ENCODE measurements at places on chromosomes 7 and 10.
A peak's percentile ranks its signal among the peaks of the same experiment; 100 is the strongest.

- DNase-seq, result no peak
Observed at GRCh38 chr7:133339772-133340171, 86.9 kb downstream of the EXOC4 start.

- DNase-seq, result no peak
Observed at GRCh38 chr10:58473976-58474375, 38.7 kb upstream of the BICC1 start.

DNA sequence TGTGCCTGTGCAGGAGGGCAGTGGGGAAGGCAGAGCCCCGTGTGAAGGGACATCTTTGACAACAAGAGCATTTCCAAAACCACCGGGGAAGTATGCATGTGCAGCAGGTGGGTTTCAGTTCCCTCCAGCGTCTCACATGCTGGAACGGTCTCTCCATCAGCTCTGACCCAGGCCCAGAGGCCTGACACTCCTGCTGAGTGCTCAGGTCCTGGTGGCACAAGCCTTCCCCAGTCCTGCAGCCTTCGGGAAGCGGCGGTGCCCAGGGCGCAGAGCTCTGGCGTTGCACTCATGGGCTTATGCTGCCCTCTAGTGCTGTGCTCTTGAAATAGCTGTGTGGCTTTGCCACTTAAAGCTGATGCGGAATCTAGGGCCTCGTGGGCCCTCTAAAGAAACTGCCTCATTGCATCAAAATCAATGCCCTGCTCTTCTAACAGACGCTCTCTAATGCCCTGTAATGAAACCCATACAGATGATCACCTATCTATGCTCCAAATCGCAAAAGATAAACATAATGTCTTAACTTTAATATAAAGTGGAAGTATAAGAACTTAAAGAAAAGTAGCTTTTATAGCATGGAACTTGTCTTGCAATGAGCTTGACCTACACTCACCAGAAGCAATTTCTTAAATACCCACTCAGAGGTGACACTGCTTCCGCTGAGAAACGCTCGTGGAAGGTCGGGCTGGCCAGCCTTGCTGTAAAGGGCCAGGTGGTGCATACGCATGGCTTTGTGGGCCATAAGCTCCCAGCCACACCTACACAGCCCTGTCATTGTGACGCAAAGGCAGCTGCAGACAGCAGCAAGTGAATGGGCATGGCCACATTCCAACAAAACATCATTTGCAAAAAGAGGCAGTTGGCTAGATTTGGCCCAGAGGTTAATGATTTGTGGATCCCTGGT lies 38.6 kb downstream of the CLRN3 start:
- peak; percentile 1 for DNase-seq

DNA sequence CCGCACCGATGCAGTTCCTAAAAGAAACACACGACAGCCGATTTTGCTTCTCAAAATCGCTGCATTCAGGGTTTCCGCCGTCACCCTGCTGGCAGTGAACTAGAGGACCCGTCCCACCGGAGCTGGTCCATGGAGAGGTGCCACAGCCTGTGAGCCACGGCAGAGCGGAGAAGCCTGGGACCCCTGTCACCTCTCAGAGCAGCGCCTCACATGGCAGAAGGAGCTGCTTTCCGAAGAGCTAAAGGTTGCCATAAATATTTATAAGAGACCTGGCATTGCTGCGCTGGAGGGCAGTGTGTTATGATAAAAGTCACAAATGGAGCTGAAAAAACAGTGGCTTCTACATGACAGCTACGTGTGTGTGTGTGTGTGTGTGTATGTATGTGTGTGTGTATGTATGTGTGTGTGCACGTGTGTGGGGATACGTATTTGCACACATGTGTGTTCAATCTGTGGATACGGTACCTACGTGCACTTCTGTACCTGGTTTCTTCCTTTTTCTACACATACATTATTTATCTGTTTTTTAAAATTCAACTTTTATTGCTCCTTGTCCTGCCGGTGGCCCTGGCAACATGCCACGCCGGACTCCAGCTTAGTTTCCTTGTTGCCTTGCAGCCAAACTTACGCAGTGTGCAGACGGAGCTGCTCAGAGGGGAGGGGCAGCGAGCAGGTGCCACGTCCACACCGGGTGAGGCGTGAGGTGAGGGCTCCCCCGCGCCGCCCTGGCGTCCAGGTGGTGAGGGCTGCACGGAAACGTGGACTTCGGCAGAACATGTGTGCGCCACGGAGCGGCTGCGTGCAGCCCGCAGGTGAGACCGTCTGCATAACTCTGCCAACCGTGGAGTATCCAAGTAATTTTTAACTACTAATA lies 115.2 kb upstream of the PITRM1 start:
- DNase-seq, result no peak

- no peak for DNase-seq
Observed at GRCh38 chr7:155003092-155003375, at the start of gene PAXIP1. TSS of gene PAXIP1 (minus strand) at chr7:155003124. CDS start at chr7:155002929, 195 bp downstream.

- DNase-seq, result no peak
Observed at GRCh38 chr7:87000344-87000743, 59.1 kb downstream of the ELAPOR2 start.

- DNase-seq, result no peak
Observed at GRCh38 chr7:122913608-122914007, 27.3 kb upstream of the CADPS2 start.

DNA sequence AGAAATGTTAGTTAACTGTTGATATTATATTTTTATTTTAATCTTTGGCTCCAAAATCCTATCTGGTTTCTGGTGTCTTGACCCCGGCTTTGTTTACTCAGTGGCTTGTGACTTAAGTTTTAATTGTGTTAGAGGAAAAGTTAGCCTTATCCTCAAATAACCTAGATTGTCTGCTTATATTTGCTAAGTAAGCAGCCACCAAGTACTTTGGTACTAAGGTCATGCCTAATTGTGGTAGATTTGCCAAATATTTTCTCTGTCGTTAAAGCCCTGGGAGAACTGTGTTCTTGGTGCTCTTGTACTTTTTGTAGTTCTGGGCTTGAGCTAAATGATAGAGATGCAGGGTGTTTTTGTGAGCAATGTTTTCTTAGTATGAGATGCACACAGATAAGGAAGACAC lies 34.8 kb downstream of the GPR158 start:
- DNase-seq, result no peak

DNA sequence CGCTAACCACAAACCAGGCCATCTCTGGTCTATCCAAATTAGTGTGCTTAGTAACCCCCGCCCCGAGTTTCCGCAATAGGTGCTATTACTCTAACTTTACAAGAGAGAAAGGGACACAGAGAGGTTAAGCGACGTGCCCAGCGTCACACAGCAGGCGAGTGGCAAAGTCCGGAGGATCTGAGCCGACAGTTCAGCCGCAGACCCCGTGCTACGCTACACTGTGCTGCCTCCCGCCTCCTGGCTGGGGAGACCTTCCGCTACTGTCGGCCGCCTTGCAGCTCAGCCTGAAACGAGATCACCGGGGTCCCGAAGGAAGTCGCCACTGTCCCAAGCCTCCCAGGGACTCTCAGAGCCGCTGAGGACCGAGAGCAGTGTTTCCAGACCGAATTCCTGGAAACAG lies 799 bp downstream of the INTS1 start:
- DNase-seq, result no peak

- DNase-seq, result peak; percentile 64
Observed at GRCh38 chr10:102119417-102120141, 589 bp downstream of the LDB1 start.

DNA sequence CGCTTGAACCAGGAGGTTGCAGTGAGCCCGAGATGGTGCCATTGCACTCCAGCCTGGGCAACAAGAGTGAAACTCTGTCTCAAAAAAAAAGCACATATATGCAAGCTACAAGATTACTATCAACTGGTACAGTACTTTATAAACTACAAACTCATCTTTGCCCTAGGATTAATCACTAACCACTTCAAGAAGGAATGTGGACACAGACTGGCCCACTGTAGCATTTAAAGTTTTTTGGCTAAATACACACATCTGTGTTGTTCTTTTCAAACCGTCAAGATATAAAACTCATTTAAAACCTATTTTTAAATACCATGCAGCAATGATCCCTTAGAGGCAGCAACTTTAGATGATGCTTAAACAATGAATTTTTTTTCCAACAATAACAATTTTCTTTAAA lies 205.4 kb downstream of the IMMP2L start:
- DNase-seq, result no peak

GRCh38 chr7:16646472-16647072 lies 591 bp downstream of the BZW2 start:
- DNase-seq, result no peak

DNA sequence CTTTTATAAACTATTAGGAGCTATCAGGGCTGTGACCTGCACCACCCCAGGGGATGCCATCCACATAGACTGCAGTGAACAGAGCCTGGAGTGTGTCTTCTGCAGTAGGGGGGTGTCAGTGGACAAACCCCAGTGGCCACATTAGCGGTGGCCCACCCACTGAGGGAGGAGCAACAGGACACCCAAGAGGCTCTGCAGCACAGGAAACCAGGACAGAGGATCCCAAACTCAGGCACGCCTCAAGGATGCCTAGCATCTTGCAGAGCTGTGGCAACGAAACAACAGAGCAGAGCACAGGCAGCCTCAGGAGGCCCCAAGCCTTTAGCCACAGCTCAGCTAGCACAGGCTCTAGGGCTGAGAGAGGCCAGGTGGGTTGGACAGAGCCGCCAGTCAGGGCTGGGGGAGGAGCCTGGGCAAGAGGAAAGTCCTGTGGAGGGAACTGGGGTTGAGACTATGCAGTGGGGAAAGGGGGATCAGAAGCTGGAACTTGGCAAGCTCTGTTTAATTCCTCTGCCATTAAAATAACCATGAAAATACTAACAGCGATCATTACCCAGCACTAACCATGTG lies 53.8 kb downstream of the GRID1 start:
- DNase-seq, result no peak

DNA sequence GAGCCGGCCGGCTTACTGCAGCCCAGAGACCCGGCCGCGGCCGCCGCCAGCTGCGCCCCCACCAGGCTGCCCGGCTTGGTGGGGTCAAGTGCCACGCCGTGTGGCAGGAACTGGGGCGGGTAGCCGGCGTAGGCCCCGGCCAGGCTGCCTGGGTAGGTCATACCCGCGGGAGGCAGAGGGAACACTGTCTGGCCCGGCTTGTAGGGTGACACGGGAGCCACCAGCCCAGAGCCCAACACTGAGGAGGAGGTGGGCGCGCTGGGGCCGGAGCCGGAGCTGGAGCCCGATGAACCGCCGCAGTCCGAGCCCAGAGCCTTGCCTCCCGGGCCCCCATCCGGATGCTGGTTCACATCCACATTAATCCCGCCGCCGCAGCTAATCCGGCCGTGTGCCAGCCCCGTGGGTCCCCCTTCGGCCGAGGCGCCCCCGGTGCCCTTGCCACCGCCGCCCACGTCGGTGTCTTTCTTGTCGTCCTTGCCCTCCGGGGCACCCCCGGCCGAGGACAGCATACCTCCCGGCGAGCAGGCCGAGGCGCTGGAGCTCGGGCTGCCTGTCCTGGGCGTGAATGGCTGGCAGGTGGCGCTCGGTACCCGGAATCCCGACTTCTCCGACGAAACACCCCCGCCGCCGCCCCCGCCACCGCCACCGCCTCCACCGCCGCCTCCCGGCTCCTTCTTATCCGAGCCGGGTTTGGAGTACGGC lies 2.0 kb downstream of the ZNF503 start:
- DNase-seq, result no peak

GRCh38 chr10:34838366-34838900 lies 23.3 kb upstream of the PARD3 start:
- no peak for DNase-seq

DNA sequence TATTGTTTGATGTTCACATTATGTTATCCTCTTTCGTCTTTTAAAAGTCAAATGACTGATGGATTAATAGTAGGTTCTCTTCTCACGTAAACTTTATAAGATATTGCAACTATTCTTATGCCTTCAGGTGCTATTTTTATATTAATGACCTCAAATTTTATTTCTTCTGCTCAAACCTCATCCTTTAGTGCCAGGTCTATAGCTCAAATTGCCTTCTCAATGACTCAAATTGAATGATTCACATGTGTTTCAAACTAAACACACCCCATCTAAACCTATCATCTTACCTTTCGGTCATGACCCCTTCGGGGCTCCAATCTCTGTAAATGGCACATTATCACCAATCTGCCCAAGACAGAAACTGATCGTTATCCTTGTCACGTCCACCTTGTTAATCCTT lies 22.0 kb upstream of the LIPF start:
- no peak for DNase-seq

DNA sequence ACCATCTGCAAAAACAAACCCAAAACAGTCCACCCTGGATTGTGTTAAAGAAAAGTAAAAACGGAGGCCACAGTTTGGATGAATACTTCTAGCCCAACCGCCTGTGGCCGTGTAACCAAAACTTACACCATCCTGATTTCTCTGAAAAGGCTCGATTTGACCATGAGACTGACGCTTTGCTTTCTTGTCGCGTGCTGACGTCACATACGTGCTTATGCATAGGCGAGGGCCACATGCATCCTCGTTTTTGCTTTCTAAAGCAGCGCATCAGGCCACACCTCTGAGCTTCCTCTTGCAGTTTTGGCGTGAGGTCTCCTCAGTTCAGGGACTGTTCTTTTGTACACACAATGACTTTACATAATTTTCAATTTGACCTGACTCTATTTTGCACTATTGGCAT lies 526.6 kb downstream of the GLRX3 start:
- DNase-seq, result no peak

DNA sequence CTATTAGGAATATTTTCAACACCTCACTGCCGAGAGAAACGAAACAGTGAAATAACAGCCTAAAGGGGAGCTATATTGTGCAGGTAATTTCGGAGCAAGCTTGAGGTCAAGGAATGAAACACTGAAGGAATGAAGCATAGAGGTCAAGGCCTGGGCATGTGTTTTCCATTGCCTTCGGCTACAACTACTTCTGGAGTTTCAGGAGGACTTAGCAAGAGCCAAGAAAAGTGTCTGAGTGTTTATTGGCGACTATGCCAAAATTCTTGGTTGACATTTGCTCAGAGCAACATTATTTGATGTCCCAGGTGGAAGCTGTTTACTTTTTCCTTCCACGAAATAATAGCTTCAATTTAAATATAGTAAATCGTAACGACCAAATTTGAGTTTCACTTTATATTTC lies 89.6 kb upstream of the IFRD1 start:
- DNase-seq, result no peak

DNA sequence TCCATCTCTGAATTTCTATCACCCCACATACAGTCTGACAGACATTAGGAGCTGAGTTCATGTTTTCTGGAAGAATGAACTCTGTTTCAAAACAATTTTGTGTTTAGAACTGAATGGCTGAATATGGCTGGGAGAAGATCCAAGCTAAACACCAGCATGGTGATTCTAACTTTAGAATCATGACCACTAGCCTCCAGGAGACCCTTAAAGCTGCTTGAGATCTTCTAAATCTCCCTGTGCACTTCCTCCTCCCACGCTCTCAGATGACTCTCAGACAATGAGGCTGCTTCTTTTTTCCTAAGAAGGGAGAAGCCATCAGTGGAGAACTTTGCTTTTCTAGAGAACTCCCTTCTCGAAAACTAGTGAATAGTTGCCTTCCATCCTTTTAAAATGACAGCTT lies 711.2 kb downstream of the GRID1 start:
- DNase-seq, result no peak

DNA sequence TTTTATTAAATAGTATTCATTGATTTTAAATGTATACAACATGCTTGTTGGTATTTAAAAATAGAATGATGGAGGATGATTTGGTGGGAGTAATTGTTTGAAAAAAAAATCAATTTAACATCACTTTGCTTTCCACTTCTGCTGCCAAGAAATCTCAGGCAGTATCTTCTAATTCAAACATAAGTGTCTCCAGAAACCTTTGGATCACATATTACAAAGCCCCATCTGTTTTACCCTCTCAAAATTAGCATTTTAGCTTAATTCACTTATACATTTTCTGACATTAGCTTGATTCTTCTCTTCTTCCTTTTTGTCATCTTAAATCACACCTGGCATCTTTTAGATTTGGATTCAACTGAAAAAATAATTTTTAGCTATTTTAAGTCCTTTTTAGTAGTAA lies 72.9 kb upstream of the KMT2C start:
- DNase-seq, result no peak

All from fibroblast of skin of left biceps (primary cell).